NK-92 treated with Interleukin-12 subunit alpha and Interleukin-12 subunit beta, amount 100 ng/mL, for 24 hours (cell line): ENCODE measurements at places on chromosomes 12 and 14.

- DNase-seq = no peak
Measured at GRCh38 chr12:44874981-44875416, 1.1 kb downstream of the NELL2 start.

- DNase-seq = no peak
Measured at GRCh38 chr12:47894068-47894467, 10.7 kb downstream of the VDR start.

- DNase-seq = no peak
Measured at GRCh38 chr14:97065305-97066067, 268.3 kb downstream of the VRK1 start.

DNA sequence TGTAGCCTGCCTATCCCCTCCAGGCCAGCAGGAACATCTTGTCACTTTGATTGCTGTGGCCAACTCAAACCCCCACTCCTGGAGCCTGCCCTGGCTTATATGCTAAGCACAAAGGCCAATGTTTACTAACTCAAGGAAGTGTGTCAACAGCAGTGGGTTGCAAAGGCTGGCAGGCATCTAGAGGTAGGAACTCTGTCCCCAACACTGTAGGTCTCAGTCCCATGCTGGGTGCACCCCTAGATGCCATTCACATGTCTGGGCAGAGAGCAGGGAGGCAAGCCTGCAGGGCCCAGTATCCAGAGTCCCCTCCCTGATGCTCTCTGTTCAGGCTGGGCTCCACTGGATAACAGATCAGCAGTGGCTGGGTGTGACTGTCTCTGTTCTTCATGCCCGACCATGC lies 1.6 kb upstream of the HPD start:
- DNase-seq = no peak

DNA sequence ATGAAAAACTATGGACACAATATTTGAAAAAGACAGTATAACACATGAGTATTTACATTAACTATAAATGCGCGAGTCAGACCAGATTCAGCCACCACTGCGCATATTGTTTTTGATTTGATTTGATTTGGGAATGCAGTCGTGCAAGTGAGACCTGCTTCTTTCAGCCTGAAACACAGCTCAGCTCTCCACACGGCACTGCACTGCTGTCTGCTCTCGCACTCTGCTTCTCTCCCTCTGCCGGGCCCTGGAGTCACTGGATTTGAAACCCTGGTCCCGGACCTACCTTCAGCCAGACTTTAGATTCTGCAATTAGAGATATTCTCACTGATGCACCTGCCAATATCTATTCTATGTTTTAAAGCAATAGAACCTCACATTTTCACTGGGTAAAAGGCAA lies 143.9 kb upstream of the TMEM132C start:
- no peak for DNase-seq

GRCh38 chr14:66432334-66432733 lies 53.8 kb upstream of the CCDC196 start:
- DNase-seq = no peak

DNA sequence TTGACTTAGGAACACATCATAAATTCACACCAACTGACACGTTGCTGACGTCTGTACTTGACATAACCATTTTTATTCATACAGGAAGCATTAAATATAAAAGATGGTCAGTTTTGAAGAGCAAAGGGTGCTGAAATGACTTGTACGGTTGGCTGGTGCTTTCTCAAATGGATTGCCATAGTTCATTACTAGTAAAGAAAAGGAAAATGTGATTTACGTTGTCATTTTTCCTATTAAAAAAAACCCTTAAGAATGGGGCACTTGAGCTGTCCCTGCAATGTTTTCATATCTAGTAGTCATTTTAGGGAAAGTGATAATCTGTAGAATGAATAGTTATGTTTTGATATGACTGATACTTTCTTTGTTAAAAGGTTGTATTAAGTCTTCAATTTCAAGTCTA lies 22.5 kb upstream of the MANSC4 start:
- DNase-seq = no peak

GRCh38 chr14:99413172-99413571 lies 67.5 kb downstream of the SETD3 start:
- no peak for DNase-seq

- DNase-seq = no peak
Measured at GRCh38 chr12:113959096-113959495, 7.0 kb downstream of the RBM19 start.

DNA sequence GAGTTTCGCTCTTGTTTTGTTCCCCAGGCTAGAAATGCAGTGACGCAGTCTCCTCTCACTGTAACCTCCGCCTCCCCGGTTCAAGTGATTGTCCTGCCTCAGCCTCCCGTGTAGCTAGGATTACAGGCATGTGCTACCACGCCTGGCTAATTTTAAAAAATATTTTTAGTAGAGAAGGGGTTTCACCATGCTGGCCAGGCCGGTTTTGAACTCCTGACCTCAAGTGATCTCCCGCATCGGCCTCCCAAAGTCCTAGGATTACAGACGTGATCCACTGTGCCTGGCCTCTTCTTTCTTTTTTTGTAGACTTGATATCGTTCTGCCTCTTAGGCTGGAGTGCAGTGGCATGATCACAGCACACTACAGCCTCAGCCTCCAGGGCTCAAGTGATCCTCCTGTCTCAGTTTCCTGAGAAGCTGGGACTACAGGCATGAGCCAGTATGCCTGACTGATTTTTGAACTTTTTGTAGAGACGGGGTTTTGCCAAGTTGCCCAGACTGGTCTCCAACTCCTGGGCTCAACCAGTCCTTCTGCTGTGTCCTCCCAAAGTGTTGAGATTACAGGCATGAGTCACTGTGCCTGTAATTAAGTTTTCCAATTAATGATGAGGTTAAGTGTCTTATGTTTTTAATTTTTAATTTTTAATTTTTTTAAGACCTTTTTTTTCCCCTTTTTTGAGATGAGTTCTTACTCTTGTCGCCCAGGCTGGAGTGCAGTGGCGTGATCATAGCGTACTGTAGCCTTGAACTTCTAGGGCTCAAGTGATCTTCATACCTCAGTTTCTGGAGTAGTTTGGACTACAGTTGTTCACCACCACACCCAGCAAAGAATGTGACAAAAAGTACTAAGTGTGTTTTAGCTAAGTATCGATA lies 10.2 kb downstream of the RCOR1 start:
- DNase-seq = no peak

- DNase-seq = no peak
Measured at GRCh38 chr12:29132316-29132715, 16.8 kb upstream of the FAR2 start.

GRCh38 chr12:82554529-82554928 lies 132.2 kb upstream of the TMTC2 start:
- no peak for DNase-seq

DNA sequence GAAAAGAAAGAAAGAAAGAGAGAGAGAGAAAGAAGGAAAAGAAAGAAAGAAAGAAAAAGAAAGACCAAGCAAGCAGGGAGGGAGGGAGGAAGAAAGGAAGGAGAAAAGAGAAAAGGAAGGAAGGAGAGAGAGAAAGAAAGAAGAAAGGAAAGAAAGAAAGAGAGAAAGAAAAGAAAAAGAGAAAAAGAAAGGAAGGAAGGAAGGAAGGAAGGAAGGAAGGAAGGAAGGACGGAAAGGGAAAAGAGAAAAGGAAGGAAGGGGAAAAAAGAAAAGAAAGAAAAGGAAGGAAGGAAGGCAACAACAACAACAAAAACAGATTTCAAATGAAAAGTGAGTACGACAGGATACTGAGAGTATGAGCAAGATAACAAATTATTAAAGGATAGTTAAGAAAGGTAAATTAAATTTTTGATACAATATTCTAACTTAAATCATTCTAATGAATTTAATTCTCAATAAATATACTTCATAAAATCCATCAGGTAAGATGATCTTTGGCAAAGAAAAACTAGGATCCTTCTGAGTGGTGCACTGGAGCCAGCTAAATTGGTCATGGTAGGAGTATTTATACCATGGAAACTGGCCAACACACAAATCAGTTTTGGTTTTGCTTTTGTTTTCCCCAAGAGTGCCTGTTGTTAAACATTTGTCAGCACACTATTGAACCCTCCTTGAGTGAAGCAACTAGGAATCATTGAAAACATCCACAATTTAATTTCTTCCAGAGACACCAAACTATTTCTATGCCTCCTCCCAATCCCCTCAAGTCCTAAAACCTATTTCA lies 56.1 kb upstream of the DYRK2 start:
- DNase-seq = no peak

DNA sequence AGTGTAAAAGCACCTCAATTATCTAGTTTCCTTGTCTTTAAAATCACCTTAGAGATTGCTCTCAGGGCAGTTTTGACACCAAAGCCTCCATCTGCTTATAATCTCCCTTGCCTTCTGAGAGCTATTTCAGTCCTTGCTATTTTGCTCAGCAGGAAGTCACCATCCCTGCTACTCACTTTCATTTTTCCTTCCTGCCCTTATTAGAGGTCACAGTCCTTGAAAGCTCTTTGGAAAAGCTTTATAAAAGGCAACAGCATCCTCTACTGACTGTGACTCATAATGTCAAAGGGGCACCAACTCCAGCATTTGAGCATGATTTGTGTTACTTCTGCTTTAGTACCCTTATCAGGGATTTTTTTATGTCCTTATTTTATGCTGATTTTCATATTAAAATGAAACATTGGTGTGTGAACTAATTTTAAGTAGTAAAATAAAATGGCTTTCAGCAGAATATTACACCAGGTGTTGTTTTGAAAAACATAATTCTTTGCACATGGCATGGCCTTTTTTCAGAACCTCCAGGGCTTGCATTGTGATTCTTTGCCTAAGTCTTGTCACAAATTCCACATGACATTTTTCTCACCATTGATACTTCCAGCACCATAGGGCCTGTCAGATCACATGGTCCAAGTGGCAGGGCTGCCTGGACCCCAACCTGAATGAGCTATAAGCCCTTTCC lies 213.0 kb downstream of the ADAMTS20 start:
- no peak for DNase-seq

- no peak for DNase-seq
Measured at GRCh38 chr12:2733493-2734355, 61.0 kb upstream of the FKBP4 start.

DNA sequence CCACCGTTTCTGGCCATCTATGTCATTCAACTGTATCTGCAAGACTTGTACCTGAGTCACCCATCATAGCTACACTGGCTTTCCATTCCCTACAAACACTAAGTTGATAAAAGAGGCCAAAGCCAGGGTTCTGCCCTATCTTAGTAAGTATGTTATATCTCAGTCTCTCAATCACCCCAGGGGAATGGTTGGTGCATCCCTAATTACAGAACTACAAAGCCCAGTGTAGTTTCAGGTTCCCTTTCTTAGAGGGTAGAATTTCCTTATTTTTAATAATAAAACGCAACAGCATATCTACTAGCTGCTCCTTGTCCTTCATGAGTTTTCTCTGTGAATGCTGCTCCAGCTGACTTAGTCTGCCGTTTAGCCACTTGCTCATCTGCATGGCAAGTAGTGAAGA lies 57.6 kb downstream of the ST8SIA1 start:
- no peak for DNase-seq

GRCh38 chr12:13537623-13538022 lies 341.1 kb downstream of the EMP1 start:
- DNase-seq = no peak

- no peak for DNase-seq
Measured at GRCh38 chr12:103586132-103586531, 941 bp upstream of the STAB2 start.

DNA sequence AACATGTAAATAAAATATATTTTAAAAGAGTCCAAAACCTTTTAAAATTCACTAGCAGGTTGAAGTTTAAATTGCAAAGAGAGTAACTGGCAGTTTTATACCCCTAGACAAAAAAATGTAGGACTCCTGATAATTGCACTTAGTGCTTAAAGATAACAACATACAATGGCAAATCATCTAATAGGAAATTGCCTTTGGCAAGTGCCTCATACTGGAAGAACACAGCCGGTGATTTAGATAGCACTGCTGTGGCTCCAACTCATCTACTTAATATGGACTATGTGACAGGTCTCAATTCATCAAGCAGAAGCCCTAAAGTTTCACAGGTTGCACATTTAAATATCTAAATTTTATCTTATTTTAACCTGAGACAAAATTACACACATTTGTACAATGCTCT lies 13.4 kb downstream of the C12orf50 start:
- no peak for DNase-seq

GRCh38 chr14:22509751-22510300 lies 79.2 kb downstream of the DAD1 start:
- DNase-seq = no peak

- DNase-seq = no peak
Measured at GRCh38 chr12:114371250-114371649, 34.7 kb downstream of the TBX5 start.

- DNase-seq = no peak
Measured at GRCh38 chr12:124045671-124046455, 72.8 kb downstream of the ZNF664 start.

GRCh38 chr14:76250302-76250701 lies 98.6 kb downstream of the GPATCH2L start:
- no peak for DNase-seq

GRCh38 chr14:59358102-59358501 lies 107.1 kb downstream of the GPR135 start:
- DNase-seq = no peak

DNA sequence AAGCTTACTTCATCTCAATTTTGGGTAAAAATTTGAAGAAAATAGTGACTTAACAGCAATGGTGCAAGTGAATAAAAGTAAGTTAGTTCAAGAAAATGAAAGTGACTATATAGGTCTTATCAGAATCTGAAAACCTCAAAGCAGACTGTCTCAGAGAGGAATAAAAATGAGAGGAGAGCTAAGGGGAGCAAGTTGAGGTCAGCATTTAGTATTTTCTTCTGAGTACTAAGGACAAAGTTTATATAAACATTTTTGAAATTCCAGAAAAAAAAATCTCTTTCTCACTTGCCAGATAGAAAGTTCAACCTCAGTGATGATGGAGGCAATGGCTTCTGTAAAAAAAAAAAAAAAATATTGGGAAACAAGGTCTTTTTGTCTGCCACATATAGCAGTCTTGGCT lies 414.1 kb downstream of the NPAS3 start:
- DNase-seq = no peak

DNA sequence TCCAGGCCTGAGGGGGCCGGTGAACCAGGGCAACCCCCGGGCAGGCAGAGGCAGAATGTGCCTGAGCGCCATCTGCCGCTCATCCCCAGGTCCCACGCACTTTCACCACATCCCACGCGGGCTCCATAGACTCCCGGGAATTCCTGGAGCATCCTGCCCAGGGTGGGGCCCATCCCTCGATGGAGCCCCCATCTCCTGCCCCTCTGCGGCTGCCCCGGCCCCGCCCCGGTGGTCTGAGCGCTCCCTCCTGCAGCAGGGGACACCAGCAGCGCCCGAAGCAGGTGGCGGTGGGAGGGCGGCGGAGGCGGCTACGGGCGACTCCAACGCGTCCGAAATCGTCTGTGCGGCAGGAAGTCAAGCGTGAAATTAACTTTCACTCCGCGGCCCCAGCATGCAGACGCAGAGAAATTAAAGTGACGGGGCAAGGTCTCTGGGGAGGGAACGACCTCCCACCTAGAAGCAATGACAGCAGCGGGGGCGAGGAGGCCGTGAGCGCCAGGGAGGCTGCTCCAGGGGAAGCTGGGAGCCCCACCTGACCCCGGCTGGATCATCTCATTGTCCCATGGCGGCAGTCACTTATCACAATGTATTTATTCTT lies 122.2 kb downstream of the NCOR2 start:
- no peak for DNase-seq

- no peak for DNase-seq
Measured at GRCh38 chr14:59208224-59208814, 19.9 kb downstream of the DAAM1 start.
